ENCODE measurements at places on chromosomes 2 and 18. TPM values are rescaled to one million over a fixed set of nuclear protein-coding genes. Genes with fewer than 3 reads are reported as not detected.

PIEZO2 gene
- 5.3 TPM for total RNA-seq

C2orf81 gene
- total RNA-seq: 0.98 TPM

ELOA2 gene
- total RNA-seq: not detected

UCN gene
- total RNA-seq: 0.30 TPM

DYSF gene
- total RNA-seq: 2.5 TPM

ALPG gene
- total RNA-seq: not detected

SERPINB4 gene
- not detected for total RNA-seq

ANO7 gene
- total RNA-seq: 0.12 TPM

DYNAP gene
- not detected for total RNA-seq

LIPT1 gene
- total RNA-seq: 8.0 TPM

UGT1A1 gene
- not detected for total RNA-seq

PLEK gene
- not detected for total RNA-seq

ALPI gene
- total RNA-seq: not detected

MYL1 gene
- not detected for total RNA-seq

CARF gene
- total RNA-seq: 3.2 TPM

TSPYL6 gene
- not detected for total RNA-seq
